ENCODE measurements at places on chromosomes 2 and 18.

DNA sequence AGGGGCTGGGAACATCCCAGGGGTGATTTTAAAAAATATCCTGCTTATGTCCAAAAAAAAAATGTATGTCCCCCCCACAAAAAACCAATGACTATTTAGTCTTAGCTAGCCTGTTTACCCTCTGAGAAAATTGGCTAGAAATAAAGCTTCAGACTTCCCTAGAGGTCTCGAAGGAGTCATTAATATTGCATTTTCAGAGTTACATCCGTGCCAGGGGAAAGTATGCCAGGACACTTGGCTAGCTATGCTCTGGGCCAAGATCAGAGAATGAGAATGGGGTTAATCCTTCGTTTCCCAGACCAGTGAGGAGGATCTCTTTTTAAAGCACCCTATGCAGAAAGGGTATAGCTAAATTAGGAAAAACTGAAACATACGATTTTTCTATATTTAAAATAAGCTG is 183.6 kb downstream of the MC4R start:
- DNase-seq = no peak

DNA sequence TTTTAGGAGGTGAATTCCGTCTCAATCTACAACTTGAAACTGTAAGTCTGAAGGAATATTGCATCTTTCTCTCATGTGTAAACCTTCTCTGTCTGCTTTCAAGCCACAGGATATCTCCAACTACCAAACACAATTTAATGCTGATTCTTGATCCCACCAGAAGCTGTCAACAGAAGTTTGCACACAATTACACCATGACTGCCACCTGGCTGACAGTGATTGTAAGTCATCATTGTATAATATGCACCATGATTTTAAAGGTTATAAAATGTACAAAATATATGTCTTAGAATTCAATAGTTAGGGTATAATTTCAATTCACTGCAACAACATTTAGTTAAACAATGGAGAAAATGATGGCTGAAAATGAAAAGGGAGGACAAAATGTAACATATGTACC is 18.4 kb downstream of the PREPL start:
- peak; percentile 9 for DNase-seq

DNA sequence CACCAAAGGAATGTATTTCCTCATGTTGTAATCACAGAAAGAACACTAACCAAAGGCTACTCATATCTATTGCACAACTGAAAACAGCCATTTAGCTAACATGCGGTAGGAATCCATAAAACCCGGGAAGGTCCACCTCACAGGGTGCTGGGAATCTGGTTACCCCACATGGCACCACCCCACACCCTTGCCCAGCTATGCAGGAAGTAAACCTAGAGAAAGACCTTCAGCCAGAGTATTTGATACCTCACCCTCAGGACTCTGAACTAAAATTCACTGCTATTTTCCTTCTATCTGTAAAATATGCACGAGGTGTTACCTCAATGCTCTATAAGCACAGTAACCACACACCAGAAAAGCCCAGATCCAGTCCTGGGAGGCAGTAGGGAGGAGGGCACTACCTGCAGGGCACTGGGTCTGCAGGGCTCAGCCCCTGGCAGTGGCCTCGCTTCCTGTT is 45.8 kb downstream of the PTPN2 start:
- no peak for DNase-seq

DNA sequence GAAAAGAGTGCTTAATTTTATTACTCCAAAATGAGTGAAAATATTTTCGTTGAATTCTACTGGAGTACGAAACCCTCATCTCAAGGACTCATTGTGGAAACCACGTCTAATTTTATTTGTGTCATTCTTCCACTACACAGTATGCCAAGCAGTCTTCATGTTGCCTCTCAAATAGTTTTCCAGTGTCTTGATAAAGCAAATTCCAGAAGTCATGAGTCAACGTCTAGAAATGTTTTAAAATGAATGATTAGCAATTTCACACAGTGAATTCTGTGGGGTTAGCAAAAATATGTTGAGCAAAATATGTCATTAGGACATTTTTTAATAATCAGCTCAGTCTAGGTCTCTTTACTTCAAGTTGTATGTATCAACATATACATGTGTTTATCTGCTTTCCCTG is 865.5 kb downstream of the DSC3 start:
- DNase-seq = no peak

DNA sequence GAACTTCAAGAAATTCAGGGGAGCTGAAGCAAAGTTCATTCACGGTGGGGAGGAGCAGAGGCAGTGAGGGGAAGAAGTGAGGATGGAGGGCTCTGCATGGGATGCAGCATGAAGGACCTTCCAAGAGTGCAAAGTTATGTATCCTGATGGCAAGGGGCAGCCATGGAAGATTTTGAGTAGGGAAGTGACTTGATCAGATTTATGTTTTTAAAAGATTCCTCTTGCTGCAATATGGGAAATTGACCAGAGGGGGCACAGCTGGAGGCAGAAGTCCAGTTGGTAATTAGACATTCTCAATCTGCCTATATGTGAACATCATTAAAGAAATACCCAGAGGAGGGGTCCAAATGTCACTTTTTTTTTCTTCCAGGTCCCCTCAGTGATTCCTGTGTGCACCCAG is 21.5 kb upstream of the ANXA4 start:
- DNase-seq = no peak
